ENCODE measurements at places on chromosomes 4 and X.

DNA sequence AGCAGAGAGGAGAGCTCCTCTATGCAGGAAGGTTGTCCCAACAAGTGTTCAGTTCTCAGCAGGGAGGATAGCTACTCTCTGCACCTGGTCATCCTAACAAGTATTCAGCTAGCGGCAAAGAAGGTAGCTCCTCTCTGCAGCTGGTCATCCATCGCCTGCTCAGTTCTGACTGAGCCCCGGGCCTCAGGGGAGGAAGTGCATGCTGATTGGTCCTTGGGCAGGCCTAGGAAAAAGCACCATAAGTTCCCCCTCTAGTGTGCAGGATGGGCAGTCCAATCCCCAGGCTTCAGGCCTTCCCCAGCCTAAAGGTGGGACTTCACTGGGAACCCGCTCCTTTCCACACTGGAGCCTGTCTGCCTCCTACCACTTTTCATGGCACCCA is 4.4 kb upstream of the FBXW7 start:
- DNase-seq = no peak

DNA sequence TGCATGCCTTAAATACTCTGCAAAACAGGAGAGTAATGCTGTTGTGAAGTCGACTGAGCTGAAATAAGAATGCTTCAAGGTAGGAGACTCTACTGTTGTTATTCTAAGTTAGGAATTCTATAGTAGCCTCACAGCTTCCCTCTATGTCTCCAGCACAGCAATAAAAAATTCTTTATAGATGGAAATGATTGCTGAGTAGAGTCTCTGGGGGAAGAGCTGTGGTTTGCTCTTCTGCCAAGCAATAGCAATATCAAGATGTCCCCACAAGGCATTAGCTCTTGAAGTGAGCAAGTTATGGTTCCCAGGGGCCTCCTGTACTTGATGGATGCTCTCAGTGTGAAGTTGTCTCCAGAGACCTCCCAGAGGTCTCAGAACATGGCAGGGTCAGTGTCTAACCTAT is 880.6 kb upstream of the FRG1 start:
- DNase-seq = no peak

GRCh38 chr4:74426101-74426500 is 18.8 kb upstream of the AREG start:
- DNase-seq = no peak

- DNase-seq = no peak
These were observed 20.2 kb upstream of the RASGEF1B start for GRCh38 chr4:81491943-81492342.

DNA sequence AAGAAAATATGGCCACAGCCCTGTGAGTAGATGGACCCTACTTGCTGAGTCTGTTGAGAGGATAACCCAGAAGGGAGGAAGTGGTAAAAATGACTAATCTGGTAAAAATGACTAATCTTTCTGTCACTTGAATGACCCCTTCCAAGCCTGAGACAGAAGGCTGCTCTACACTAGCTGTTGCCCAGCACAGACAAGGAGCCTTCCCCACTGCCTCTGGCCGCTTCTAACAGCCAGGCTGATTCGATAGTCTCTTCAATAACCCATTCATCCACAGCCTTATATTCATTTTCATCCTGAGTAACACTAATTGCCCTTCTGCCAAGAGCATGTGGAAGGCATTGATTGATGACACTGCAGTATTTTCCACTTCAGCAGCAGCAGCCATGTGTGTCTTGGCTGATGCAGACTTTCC is 18.4 kb downstream of the MAGEB17 start:
- no peak for DNase-seq

DNA sequence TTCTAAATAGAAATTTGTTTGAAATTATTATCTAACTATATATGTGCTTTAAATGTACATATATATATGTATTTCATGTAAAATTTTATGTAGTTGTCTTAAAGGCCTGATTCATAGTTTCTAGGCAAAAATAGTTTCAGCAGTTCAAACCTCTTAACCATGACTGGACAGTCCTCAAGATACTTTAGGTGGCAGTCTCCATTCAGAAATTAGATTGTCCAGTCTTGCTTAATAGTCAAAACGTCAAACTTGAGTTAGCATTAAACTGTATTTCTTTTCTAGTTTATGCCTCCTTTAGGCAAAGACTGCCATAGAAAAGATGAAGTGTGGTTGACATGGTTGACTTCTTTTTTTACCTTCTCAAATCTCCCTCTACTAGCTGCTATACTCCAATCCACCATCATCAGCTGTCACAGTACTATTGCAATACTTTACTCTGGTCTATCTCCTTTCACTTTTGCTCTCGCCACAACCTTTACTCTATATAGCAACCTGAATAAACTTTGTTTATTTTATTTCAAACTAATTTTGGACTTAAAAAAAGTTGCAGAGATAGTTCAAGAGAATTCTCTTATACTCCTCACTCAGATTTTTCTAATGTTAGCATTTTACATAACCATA is 395.6 kb upstream of the DIPK2B start:
- DNase-seq = no peak

DNA sequence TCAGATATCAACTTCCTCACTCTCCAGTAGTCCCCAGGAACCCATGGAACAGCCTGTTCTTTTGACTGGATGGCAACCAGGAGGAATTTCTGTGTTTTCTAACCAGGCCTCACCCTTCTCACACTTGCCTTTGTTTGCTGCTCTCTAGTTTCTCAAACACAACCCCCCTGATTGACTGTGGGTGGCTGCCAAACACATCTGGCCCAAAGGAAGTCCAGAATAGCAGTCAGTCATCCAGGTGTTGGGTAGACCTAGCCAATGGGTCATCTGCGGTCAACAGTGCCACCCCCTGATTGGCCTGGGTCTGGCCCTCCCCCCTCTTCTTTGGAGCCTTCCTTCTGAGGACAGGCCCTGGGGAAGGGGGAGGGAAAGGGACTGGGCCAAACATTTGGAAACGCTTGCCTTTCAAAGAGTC is 53.7 kb downstream of the MSX1 start:
- DNase-seq = no peak

- no peak for DNase-seq
These were observed 3.8 kb downstream of the PHOX2B start for GRCh38 chr4:41744572-41745291.
